Inflammatory macrophage treated with lipopolysaccharide for 4 hours (primary cell): ENCODE measurements at places on chromosomes 5 and 9.
A peak's percentile ranks its signal among the peaks of the same experiment; 100 is the strongest.

DNA sequence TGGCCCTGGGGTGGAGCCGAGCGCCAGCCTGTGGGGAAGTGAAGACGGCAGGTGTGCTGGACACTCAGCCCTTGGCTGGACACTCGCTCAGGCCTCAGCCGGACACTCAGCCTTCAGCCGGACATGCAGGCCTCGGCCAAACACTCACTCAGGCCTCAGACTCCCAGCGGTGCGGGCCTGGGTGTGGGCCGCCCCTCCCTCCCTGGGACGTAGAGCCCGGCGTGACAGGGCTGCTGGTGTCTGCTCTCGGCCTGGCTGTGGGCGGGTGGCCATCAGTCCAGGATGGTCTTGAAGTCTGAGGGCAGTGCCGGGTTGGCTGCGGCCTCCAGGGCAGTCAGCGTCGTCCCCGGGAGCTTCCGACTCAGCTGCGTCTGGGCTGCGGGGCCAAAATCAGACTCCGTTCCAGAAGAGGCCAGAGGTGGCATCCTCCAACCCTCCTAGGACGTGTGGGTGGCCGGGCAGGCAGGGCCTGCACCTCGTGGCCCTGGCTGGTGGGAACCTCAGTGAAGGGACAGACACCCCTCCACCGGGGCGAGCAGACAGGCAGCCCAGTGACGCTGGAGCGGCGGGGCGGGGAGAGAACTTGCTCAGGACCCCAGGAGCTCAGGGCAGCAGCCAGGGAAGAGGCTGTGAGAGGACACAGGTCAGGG, 28.4 kb downstream of the SLC6A18 start:
- no peak for DNase-seq

GRCh38 chr9:33752130-33752637, 43.2 kb upstream of the PRSS3 start:
- no peak for DNase-seq

- DNase-seq, result no peak
Observed at GRCh38 chr5:4995014-4995413, 145.1 kb upstream of the ADAMTS16 start.

DNA sequence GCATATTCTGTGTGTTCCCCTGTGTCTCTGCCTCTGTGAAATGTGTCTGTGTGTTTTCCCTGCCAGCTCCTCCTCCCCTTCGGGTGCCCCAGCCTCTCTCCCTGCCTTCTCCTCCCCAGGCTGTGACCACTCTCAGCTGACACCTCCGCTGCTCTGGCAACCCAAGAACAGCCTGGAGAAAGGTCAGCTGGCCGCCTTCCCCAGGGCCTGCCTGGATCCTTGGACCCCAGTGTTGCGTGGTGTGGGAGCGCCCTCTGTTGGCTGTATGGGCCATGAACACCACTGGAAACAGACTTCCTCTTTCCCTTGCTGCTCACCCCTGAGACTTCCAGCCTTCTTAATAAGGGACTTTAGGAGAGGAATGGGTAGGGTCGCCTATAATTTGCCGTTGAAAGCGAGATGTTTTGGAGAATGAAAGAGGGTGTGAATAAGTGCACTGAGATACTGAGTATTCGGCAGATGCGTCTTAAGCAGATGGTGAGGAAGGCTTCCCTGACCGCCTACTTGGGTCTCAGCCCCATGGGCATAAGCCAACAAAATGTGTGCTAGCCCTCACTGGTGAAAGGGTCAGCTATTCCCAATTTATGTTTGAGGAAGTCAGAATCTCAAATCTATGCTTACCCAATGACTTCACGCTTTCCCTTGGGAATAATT, 114.9 kb upstream of the TRIM32 start:
- DNase-seq, result peak; percentile 54

- peak; percentile 24 for DNase-seq
Observed at GRCh38 chr5:170442391-170442790, 53.2 kb upstream of the KCNMB1 start.

DNA sequence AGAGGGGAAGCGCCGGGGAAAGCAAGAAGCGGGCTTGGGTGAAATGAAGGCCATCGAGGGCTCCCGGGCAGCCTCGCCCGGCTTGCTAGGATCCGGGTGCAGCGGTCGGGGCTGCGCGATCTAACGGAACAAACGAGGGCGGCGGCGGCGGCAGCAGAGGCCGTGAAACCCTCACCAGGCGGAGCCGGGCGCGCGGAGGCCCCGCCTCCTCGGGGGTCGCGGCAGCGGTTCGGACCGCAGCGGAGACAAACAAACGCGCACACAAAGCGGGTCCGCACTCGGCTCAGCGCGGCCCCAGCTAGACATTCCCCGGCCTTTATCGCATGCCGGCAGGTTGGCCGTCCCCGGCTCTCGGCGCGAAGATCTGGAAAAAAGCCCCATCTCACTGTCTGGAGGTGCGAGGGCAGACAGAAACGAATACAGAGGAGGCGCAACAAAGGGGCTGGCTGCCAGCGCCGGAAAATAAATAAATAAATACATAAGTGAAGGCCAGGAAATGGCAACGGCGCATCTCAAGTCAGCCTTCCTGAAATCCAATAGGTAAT, 10.5 kb upstream of the TRIM36 start:
- DNase-seq, result peak; percentile 31

DNA sequence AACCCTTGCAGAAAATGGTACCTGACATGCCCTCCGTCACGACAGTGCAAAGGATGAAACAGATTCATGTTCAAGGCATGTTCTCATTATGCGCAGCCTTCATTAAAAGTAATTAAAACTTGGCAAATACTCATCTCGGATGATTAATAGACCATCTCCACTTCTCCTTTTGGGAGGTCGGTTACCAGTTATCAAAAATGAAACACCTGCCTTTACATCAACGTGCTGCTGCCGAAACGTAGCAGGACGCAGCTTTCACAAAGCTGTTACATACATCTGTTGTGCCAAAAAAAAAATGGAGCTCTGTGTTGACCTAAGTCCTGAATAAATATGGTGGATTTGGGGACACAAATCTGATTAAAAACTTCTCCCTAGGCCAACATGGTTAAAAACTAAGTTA, 75.7 kb downstream of the PTCH1 start:
- DNase-seq, result no peak

GRCh38 chr9:70261131-70261870, 2.5 kb downstream of the SMC5 start:
- no peak for DNase-seq

- peak; percentile 72 for DNase-seq
Observed at GRCh38 chr9:98806394-98807035, 955 bp upstream of the GALNT12 start.

DNA sequence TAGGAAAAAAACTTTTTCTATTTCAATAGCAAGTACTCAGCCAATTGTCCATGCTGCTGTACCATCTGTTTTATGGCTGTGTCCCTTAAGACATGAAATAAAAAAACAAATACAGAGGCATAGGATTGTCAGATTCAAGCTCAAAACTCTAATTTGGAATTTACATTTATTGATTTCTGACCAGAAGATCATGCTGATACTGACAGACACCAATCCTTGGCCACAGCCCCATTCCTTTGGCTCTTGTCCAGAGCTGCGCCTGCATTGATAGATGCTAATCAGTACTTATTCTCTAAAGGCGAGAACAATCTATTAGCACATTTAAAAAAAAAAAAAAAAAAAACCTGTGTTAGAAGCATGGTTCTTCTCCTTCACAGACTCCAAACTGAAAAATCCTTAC, 384.6 kb downstream of the TMEM232 start:
- no peak for DNase-seq

GRCh38 chr5:124998520-124998919, 252.1 kb upstream of the ZNF608 start:
- DNase-seq, result no peak

- DNase-seq, result no peak
Observed at GRCh38 chr5:12003680-12004079, 99.4 kb upstream of the CTNND2 start.
